ENCODE measurements at places on chromosomes 3 and 15.

DNA sequence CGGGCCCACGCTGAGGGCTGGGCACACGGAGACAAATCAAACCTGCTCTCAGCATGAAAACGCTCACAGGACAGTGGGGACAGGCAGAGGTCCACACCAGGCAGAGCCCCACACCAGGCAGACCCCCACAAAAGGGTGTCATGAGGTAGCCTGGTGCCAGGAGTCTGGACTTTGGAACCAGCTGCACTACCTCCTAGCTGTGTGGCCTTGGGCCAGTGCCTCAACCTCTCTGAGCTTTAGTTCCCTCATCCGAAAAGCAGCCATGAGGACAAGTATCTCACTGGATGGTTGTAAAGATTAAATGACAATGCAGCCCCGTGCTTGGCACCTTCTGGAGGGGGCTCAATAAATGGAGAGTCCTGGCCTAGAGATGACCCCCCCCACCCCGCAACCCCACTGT is 16.5 kb upstream of the CRABP1 start:
- no peak for DNase-seq

DNA sequence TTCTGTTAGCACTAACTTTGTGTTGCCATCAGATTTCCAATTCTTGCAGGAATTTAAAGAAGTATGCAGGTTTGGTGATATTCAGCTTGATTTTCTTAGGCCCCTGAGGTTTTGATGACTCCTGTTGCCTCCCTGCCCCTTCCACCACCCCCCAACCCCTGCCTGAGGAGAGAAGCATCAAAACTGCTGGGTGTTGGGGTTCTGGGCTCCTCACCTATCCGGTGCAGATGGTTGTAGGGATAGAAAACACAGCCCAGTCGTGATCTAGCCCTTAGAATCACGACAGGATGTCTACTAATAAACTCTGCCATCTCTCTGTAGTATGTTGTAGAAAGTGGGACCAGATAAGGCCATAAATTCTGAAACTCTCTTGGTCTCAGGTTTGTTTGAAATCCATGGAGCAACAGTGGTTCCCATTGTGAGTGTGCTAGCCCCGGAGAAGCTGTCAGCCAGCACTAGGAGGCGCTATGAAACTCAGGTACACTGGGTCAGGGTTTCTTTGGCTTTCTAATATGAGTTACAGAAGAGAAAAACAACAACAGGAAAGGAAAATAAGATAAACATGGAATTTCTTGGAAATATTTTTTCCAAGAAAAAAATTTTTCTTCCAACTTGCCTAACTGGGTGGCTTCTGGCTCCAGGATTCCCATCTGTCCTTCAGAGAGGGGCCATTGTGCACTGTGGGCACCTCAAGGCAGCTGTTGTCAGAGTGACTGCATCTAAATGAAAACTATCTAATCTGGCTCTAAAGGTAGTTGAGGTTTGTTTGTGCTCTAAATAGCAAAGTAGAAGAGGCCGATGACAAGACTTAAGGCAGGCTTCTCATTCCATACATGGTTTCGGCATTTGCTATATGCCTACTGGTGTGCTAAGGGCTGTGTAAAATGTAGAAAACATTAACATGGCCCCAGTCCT is 8.7 kb downstream of the SRP14 start:
- DNase-seq: no peak

- no peak for DNase-seq
Measured at GRCh38 chr3:138492980-138493675, 58.7 kb downstream of the ESYT3 start.

DNA sequence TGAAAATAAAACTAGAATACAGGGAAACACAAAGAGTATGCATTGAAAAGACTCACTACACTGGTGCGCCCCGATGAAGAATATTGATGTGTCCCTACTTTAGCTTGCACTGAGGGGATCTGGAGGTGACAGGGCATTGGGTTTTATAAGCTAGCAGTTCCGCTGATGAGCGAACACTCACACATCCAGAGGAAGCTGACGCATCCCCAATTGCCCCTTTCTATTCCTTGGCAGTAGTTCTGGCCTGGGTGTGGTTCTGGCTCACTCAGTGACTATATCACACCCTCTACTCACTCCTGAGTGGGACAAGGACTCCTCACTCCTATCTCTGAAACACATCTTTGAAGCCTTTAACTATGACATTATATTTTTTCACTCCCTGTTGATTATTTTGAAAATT is 71.0 kb downstream of the B3GNT5 start:
- no peak for DNase-seq

GRCh38 chr3:194328053-194328657 is 23.0 kb downstream of the CPN2 start:
- DNase-seq: no peak

- DNase-seq: no peak
Measured at GRCh38 chr15:91976966-91977365, 123.5 kb downstream of the SLCO3A1 start.
